Lower lobe of right lung (tissue), 2 donors: ENCODE measurements at places on chromosomes 1 and 21. TPM values are rescaled to one million over a fixed set of nuclear protein-coding genes. Genes with fewer than 3 reads are reported as not detected.
A peak's percentile ranks its signal among the peaks of the same experiment; 100 is the strongest.

Gene EXTL1
- total RNA-seq = 0.24 TPM

Gene S100A4
- 600 TPM for total RNA-seq

Gene FCAMR
- total RNA-seq = not detected

GRCh38 chr21:42242611-42243010 lies 23.7 kb downstream of the ABCG1 start:
- peak; percentile 21 for DNase-seq

DNA sequence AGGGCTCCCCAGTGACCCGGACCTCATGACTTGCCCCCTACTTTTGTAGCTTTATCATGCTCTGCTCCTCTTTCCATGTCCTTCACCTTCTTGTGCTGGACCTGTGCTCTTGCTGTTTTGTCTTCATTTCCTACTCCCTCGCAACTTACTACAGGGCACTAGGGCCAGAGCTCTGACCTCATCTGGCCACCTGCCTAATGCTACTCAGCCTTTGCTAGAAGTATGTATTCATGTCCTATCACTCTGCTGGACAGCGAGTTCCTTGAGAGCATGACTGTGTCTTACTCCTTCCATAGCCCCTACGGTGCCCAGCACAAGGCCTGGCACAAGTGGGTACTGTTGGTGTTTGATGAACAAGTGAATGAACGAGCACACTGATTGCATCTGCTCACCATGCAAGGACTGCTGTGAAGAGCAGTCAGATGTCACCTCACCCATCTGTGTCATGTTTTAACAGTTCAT lies 1.9 kb downstream of the MTFR1L start:
- DNase-seq = no peak

- no peak for DNase-seq
These were observed 59.3 kb upstream of the GJB5 start for GRCh38 chr1:34695580-34695979.

- DNase-seq = no peak
These were observed 357.1 kb downstream of the OMA1 start for GRCh38 chr1:58189453-58189852.

DNA sequence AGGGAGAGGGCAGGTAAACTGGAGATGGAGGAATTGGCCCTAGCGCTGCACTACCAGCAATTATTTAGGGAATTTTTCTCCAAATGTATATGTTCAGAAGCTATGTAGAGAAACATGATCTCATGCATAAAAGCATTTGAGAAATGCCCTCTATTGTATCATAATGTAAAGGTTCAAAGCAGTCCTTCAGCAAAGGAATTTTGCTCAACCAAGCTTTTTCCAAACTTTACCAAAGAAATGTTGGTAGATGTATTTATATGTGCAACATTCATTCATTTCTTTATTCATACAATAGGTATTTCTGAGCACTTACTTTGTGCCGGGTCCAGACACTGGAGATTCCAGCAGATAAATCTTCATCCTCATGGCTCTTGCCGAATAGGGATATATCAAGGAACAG lies 64.4 kb downstream of the XCL1 start:
- no peak for DNase-seq

- DNase-seq = no peak
These were observed 15.8 kb downstream of the MYBPH start for GRCh38 chr1:203159844-203160243.
